CD14-positive monocyte (primary cell): ENCODE measurements at places on chromosomes 12 and 14.

- no peak for DNase-seq
These were observed 10.4 kb downstream of the ATG2B start for GRCh38 chr14:96352708-96353107.

DNA sequence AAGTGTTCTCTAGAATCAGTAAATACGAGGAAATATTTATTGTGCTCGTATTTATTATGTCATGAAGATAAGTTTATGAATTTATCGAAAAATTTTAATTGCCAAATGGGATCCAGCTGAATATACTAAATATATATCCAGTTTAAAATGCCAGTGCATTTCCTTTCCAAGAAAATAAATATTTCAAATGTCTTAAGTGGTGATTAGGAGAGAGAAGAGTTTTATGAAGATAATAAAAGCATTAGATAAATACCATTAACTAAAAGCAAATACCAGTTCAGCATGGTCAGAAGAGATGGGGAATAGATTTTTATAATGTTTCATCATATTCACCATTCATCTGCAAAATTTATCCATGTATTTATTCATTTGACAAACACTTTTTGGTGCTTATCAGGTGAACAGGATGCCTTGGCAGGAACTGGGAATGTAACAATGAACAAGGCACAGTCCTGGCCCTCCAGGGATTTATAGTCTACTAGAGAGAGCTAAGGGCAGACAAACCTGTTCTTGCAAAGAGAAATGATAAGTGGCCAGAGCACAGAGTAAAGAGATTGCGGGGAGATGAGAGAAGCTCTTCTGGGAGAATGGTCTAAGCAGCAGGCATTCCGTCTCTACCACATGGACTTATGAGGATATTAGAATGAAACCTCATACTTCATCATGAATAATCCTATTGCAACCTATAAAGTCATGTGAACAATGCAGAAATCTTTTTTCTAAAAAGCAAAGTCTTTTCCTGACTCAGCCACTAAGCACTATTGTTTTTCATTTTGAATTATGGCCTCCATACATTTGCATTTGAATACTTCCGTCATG is 143.7 kb upstream of the ABCD2 start:
- no peak for DNase-seq

DNA sequence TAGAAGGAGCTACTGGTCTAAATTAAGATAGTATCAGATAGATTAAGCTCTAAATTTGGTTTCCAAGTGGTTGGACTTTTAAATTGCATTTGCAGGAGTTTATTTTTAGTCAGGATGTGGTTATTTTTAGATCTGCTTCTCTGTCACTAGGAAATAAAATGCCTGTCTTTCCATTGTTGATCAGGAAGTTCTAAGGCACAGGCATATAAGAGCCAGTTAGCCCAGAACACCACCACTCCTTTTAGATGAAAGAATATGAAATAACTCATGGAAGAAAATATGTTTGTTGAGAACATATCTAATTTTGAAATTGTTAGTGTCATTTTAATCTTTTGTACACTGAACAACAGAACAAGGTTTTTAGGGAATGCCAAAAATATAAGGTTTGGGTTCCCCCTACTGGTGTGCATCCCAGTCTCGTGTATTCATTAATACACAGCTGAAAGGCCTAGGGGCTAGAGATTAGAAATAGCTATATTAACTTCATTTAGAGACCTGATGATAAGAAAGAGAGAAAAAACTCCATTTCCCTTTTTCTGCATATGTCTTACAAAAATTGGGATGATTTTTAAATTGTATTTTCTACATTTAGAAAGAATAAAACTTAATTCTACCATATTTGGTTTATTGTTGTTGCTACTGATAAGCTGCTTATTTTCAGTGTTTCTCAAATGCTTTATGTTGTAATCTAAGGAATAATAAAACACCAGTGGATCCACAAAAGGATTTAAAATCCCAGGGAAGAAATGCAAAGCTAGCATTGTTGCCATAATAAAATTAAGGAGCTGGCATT is 67.2 kb downstream of the RIC8B start:
- no peak for DNase-seq

- DNase-seq: peak; percentile 48
These were observed 1.2 kb downstream of the SLC24A4 start for GRCh38 chr14:92323916-92324818.

GRCh38 chr14:101992708-101993107 is 28.3 kb downstream of the DYNC1H1 start:
- peak; percentile 30 for DNase-seq

- no peak for DNase-seq
These were observed 77.9 kb downstream of the SPTB start for GRCh38 chr14:64801800-64802199.

DNA sequence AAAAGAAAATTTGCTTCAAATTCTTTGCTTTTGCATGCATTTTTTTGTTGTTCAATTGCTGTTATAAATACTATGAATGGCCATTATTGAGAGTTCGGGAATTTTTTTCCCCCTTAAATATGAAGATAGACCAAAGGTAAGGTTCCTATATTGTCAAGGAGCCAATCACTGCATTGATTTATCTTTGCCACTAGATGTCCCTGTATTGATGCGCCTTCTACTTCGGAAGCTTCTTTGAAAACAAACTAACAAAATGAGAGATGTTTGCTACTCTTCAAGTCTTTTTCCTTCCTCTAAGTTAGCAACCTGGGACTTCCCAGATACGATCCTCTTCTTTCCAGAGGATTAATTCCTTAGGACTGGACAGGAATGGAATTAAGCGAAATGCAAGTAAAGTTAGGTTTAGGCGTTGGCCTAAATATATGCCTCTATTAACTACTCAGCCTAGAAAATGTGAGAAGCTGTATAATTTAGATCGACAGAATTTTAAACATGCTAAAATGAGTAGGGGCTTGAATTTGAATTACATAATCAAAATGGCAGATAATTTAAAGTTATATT is 318.1 kb downstream of the AEBP2 start:
- DNase-seq: no peak

DNA sequence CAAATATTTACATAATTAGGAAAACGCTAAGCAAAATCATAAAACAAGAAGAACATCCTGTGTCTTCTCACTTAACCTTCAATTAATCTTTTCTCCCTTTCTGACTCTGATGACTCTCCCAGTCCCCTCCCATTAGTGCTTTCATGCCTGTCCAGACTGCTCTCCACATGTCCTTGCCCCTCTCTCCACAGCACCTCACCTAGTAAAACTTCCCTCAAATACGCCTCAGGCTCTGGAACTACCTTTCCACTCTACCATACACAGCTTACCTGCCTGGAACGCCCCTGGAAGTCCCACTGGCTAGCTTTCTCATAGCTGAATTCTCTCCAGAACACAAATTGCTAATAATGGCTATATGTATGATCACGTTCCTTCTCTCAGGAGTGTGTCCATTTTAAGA is 44.7 kb downstream of the SLC5A8 start:
- no peak for DNase-seq

- no peak for DNase-seq
These were observed 13.9 kb upstream of the KRR1 start for GRCh38 chr12:75525263-75525662.

DNA sequence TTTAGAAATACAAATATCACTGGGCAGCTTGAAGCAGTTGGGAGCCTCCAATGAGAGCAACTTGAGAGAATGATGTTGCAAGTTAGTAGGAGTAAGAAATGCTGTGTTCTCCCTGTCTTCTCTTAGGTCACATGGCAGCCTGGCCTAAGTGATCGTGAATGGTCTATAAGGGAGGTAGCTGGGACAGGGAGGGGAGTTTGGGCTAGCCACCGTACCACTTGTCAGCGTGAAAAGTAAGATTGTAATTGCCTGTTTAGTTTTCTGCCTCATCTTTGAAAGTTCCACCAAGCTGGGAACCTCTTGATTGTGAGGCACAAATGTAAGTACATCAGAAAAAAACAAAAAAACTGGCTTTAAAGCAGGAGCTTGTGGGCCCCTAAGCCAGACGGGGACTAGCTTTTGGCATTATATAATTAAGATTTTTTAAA is 36.4 kb downstream of the MDM2 start:
- DNase-seq: no peak

GRCh38 chr14:64685371-64686281 is 18.6 kb upstream of the PLEKHG3 start:
- DNase-seq: no peak

GRCh38 chr12:73678335-73678734 is 859.3 kb upstream of the ATXN7L3B start:
- no peak for DNase-seq

GRCh38 chr12:89173678-89174077 is 178.6 kb downstream of the DUSP6 start:
- no peak for DNase-seq

DNA sequence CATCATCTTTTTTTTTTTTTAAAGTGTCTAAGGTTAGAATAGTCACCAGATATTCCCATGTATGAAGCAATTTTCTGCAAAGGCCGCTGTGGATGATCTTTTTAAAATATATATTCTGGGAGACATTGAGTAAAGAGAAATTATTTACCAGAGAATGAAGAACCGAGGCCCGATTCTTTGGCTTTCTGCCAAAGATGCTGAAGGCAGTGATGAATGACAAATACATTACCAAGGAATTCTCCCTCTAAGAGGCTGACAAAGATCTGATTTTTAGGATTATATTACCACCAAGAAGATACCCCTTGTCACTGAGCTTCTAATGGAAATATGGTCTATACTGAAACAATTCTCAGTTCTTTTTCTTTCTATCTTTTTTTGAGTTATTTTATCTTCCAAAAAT is 336.8 kb downstream of the NAV3 start:
- DNase-seq: no peak
